ENCODE measurements at places on chromosomes 5 and 9. TPM values are rescaled to one million over a fixed set of nuclear protein-coding genes. Genes with fewer than 3 reads are reported as not detected.

PCDHB16 gene
- 6.4 TPM for total RNA-seq

TMOD1 gene
- total RNA-seq = 27.5 TPM

CBY3 gene
- total RNA-seq = not detected

SPATA31C1 gene
- total RNA-seq = not detected

PCDHA6 gene
- total RNA-seq = 11.6 TPM

ZBTB34 gene
- 59.5 TPM for total RNA-seq

PCDHB12 gene
- total RNA-seq = 15.0 TPM

IFNA21 gene
- total RNA-seq = not detected

PCDHB14 gene
- 13.0 TPM for total RNA-seq

NLN gene
- 61.2 TPM for total RNA-seq

SHOC1 gene
- total RNA-seq = not detected

OR1Q1 gene
- total RNA-seq = not detected

SPAAR gene
- 0.25 TPM for total RNA-seq

GAS1 gene
- total RNA-seq = 26.8 TPM

ZBED3 gene
- total RNA-seq = 3.2 TPM

FOXD4L3 gene
- not detected for total RNA-seq

UBLCP1 gene
- 15.7 TPM for total RNA-seq

ADGRV1 gene
- 150 TPM for total RNA-seq

AKNA gene
- 4.7 TPM for total RNA-seq

SNCB gene
- total RNA-seq = 15.7 TPM

CDKN2B gene
- 0.25 TPM for total RNA-seq

CCL21 gene
- not detected for total RNA-seq

LCN10 gene
- not detected for total RNA-seq

PHYHD1 gene
- 1.2 TPM for total RNA-seq

SLC6A3 gene
- total RNA-seq = not detected

BNIP1 gene
- total RNA-seq = 10.1 TPM

TAS2R1 gene
- not detected for total RNA-seq

HSPB3 gene
- 4.7 TPM for total RNA-seq

PALM2AKAP2 gene
- 2.5 TPM for total RNA-seq

FAM200C gene
- 21.1 TPM for total RNA-seq

LIX1 gene
- total RNA-seq = 4.7 TPM

GBGT1 gene
- 1.5 TPM for total RNA-seq

PFN3 gene
- 0.74 TPM for total RNA-seq

OMD gene
- 3.7 TPM for total RNA-seq

CTXN3 gene
- total RNA-seq = 3.2 TPM

OR1J1 gene
- total RNA-seq = not detected

TSSK1B gene
- total RNA-seq = not detected

LHX6 gene
- total RNA-seq = 20.4 TPM

SMIM23 gene
- not detected for total RNA-seq

ZNF474 gene
- total RNA-seq = 0.98 TPM

ABCA2 gene
- total RNA-seq = 25.8 TPM
